ENCODE measurements at places on chromosomes 3 and 15. TPM values are rescaled to one million over a fixed set of nuclear protein-coding genes. Genes with fewer than 3 reads are reported as not detected.
A peak's percentile ranks its signal among the peaks of the same experiment; 100 is the strongest.

DNA sequence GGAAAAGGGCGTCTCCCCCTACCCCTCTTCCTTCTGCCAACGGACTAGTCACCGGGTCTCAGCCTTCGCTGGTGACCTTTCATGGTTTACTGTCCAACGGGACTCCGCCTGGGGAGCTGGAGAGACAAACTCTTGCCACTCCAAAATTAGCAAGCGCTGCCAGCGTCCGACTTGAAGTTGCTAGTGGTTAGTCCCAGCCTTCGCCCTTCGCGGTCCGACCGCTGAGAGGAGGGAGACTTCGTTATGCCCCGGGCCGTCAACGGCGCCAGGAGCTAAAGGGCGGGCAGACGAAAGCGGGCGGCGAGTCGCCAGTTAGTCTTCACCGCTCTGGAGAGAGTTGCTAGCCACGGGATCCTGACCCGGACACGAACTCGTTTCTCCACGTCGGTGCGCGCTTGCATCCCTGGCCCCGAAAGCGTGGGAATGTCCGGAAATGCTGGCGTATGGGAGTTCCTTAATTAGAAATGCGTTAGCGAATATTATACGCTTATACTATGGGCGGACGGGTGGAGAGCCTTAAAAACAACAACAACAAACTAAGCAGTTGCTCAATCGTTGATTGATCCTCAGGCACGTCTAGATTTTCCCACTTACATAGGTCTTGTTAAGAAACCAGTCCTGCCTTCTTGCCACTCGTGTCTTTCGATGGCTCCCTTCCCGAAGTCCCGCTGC is 716 bp downstream of the SMC4 start:
- DNase-seq: no peak

DNA sequence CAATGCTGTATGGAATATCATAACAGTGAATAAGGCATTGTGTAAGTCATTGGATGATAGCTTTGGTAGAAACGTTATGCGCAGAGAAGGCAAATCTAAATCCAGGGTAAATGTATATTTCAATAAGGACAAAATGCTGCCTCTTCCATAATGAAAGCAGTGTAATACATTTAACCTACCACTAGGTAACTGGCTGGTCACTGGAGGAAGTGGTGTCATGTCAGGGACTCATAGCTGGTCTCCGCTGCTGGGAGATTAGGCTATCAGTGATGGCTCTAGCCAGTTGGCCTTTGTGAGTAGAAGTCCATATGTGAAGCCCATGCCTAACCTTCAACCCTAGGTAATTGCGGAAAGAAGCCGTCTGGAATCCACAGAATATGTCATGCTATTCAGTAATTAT is 140.9 kb downstream of the NLGN1 start:
- no peak for DNase-seq

GRCh38 chr3:12591997-12592715 is 35.3 kb downstream of the MKRN2 start:
- DNase-seq: no peak

DNA sequence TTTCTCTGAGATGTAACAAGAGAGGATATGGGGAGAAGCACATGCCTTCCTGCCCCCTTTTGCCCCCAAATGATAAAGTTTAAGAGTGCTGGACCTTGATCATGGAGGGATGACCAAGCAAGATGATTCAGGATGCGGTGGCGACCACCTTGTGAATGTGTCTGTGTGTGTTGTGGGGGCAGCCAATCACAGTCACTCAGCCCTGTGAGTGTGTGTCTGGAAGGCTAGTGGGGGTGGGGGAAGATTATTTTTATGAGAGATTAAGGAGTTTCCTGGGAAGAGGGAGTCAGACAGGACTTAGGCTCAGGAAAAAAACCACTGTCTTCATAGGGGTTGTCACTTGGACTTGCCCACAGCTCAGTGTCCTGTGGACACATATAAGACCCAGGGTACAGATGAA is 57.8 kb upstream of the KY start:
- DNase-seq: no peak

GRCh38 chr3:88334187-88334868 is 184.6 kb downstream of the C3orf38 start:
- DNase-seq: no peak

DNA sequence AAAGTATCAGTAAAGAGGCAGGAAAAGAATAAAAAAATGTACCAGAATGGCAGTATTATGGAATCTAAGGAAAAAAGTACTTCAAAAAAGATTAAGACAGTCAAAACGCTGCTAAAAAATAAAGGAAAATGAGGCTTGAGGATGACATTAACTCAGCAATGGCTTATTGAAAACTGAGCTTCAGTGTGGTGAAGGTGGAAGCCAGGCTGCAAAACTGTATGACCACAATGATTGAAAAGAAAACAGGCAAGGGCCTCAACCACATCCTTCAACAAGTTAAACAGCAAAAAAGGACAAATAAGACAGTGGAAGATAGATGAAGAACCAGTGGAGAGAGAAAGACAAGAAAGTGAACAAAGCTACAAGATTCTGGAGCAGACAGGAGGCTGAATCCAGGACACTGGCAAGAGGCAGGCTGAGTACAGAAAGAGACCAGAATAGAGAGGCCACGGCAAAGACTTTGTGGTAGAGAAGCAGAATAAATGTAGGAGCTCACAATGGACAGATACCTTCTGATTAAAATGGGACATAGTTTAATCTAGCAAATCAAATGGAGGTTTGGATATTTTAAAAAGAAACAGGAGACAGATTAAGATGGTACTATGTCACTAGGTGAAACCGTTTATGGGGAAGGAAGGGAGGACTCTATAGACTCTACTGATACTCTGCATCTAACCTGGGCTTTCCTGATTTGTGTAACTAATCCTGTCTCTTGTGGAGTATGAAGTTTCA is 86.1 kb downstream of the TJP1 start:
- no peak for DNase-seq

DNA sequence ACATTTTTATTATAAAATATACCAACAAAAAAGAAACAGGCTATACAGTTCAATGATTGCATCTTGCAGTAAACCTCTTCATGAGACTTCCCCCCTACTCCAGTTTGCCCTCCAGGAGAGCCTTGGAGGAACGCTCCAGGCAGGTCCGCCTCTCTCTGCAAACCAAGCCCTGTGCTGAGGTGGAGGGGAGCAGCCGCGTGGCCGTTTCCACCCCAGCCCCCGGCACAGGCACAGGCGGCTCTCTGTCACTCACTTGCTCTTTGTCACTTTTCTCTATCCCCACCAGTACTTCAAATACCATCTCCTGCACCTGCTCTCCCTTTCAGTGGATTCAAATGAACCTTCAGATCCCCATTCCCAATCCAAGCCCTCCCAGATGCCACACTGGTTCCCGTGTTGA is 479.9 kb downstream of the OCA2 start:
- DNase-seq: no peak

- DNase-seq: peak; percentile 45
These were observed 52.7 kb upstream of the SPTSSB start for GRCh38 chr3:161423911-161424522.

GRCh38 chr3:4758957-4759656 is 220.1 kb upstream of the BHLHE40 start:
- DNase-seq: no peak

- no peak for DNase-seq
These were observed 34.0 kb downstream of the B3GALNT1 start for GRCh38 chr3:161070980-161071663.

GRCh38 chr3:12817343-12817710 is 20.8 kb downstream of the CAND2 start:
- no peak for DNase-seq

DNA sequence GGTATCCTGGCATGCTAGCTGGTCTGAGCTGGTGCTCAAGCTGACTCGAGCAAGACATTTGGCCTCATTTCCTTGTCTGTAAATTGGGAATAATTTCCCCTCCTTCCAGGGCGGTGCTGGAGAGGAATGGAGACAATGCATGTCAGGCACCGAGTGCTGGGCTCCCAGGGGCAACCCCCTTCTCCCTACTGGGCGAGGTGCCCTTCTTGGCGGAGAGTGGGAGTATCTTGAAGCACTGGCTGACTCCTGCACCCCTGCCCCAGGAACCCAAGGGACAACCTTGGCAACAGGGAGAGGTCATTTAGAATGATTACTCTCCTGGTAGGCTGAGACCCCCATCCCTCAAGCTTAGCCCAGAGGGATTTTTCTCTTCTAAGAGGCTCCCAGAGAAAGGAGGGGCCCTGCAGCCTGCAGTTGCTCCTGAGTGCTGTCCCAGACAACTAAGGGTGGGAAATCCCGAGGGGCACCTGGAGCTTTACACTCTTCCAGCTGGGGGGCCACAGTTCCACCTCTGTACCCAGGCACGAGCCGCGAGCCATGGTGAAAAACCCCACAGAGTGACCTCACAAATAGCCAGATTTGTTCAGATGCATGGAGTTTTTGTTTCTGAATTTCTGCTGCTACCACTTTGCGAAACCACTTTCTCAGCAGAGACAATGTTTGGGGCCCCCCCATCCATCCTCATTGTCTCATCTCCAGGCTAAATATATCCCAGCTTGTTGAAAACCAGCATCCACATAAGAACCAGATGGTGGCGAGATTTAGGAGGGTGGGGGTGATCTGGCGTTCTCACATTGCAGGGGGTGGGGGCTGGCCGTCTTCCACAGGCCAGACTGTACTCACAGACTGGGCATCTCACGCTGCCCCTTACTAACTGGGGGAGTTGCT is 44.8 kb downstream of the ABTB1 start:
- DNase-seq: no peak

DNA sequence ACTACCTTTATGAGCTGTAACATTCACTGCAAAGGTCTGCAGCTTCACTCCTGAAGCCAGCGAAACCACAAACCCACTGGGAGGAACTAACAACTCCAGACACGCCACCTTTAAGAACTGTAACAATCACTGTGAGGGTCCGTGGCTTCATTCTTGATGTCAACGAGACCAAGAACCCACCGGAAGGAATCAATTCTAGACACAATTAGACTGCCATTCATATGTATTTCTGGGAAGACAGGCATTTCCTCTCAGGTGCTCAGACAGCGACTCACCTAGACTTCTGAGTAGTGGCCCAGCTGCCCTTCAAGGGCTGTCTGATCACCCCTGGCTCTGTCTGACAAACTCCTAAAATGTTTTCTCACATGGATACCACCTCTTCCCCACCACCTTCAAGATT is 506.8 kb downstream of the PDCD6IP start:
- DNase-seq: no peak

DNA sequence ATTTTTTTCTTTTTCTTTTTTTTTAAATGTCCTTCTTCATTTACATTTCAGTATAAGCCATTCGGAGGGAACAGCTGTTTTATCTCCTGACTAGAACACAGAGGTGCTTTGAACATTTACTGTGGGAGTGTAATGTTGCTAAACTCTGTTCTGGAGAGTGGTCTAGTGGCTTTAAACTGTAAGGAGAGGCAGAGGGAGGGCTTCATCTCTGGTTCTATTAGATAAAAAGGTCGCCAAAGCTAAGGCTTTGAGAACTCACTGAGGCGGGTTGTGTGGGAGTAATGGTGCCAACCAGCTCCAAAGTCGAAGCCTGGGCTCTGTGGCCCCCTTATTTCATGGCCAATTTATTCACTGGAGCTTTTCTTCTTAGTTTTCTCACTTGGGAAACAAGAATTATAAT is 133.2 kb downstream of the ANXA2 start:
- no peak for DNase-seq

- peak; percentile 12 for DNase-seq
These were observed 473 bp downstream of the FHIT start for GRCh38 chr3:61250784-61251173.

DNA sequence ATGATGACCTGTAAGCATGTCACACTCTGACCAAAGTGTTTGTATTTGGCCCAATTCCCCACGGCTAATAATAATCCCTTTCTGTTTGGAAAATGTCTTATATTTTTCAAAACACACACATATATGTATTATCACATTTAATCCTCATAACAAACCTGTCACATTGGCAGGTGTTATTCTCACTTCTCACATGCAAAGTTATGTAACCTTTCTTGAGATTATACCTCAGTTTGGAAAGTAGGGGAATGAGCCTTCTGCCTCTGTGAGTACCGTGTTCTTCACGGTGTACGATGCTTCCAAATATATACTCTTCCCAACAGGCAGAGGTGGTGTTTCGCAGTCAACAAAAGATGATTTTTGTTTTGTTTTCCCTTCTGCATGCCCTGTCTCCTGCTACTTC is 205.6 kb downstream of the TP63 start:
- no peak for DNase-seq

- DNase-seq: no peak
These were observed 28.1 kb downstream of the ABHD2 start for GRCh38 chr15:89116404-89116803.

- no peak for DNase-seq
These were observed 37.0 kb upstream of the TMC3 start for GRCh38 chr15:81411051-81411450.

Gene NKIRAS1
- 5.3 TPM for total RNA-seq

Gene MME
- not detected for total RNA-seq

Gene CISH
- 15.2 TPM for total RNA-seq

Gene FSTL1
- not detected for total RNA-seq

Gene GOLGA8Q
- total RNA-seq: not detected

Gene UBA7
- total RNA-seq: 299 TPM

Gene RASGRF1
- total RNA-seq: not detected
